ENCODE measurements at places on chromosomes 2 and 18.

- no peak for DNase-seq
Observed at GRCh38 chr2:191206613-191207471, 38.4 kb upstream of the MYO1B start.

- DNase-seq = no peak
Observed at GRCh38 chr2:16218625-16219024, 278.3 kb downstream of the MYCN start.

DNA sequence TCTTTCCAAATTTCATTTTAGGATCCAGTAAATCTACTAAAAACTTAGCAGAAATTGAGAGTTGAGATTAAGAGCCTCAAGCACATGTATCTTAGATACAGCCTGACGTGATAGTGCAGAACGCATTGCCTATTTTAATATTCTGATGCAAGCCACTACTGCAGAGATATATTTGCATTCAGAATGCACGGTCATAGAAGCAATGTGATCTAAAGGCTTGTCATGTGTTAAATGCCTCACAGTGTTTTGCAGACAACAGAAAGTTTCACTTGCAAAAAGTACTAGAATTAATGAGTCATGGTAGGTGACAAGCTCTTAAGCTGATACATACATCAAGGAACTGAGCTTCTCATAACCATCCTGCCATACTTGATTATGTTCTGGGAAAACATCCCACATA is 886.7 kb upstream of the CHAC2 start:
- DNase-seq = no peak

DNA sequence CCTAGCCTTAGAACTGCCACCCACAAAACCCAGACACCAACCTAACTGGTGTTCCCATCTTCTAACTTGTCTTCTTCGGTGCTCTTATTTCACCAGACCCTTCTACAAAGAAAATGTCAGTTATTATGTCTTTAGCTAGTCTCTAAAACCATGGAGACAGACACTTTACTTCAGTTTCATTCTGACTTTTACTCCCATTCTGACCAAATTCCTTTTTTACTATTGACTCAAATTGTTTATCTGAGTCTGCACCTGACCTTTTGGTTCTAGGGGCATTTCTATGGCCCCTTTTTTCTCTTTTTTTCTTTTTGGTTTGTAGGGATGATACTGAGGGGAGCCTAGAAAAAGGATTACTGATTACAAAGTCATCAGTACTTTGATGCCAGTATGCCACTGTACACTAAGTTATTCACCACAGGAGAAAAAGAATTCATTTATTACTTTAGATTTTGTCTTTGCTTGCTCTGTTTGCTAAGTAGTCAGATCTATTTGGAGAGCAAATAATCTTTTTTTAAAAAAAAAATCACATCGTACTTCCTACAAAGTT is 6.8 kb upstream of the SLC1A4 start:
- DNase-seq = no peak

DNA sequence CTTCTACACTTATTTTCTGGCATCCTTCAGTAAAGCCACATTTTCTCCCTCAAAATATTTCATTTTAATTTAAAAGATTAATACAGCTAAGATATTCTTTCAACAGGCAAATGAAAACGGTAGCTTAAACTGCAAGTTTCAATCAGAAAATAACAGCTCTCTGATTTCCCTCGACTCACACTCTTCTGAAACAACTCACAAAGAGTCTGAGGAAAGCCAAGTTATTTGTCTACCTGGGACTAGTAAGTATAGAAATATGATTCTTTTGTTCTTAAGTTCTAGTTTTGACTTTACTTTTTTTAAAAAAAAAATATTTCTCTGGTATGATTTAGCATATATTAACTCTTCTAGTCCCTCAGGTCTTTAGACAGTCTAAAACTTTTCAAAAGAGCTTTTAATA is 27.2 kb downstream of the CEP192 start:
- DNase-seq = no peak

DNA sequence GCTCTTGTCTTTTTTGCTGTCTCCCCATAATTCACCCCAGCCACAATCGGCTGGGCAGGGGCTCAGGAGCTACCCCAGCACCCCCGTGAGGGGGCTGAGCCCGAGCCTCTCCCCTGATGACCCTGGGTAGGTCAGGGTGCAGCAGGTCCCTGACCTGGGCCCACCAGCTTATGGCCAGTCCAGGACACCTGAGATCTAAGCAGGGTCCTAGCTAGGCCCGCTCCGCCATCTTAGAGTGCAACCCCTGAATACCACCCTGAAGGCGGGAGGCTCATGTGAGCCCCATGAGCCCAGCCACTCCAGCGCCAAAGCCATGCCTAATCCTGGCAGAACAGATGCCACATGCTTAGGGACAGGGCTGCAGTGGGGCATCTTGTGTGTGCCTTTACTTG is 16.2 kb downstream of the STK25 start:
- DNase-seq = no peak

DNA sequence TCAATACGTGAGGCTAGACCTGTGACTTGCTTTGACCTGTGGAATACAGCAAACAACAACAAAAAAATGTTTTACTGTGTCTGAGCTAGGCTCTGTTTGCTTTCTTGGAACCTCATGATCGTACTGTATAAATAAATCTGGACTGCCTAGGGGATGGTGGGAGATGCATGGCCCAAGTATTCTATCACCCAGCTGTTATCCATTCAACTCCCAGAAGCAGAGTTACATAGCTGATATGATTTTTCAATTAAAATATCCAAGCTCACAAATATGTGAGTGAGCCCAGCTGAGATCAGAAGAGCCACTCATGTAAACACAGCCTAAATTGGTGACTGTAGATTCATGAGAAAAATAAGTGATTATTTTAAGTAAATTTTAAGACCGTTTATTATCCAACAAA is 154.1 kb upstream of the THUMPD2 start:
- no peak for DNase-seq

- no peak for DNase-seq
Observed at GRCh38 chr18:45478889-45479288, 136.4 kb upstream of the SLC14A2 start.

GRCh38 chr2:207660994-207661393 is 35.8 kb upstream of the METTL21A start:
- DNase-seq = no peak

All from activated gamma-delta T cell (primary cell).